ENCODE measurements at places on chromosomes 4 and X. TPM values are rescaled to one million over a fixed set of nuclear protein-coding genes. Genes with fewer than 3 reads are reported as not detected.

The GSPT2 gene
- total RNA-seq = 19.2 TPM

The POLN gene
- total RNA-seq = 4.3 TPM

The APBB2 gene
- 18.6 TPM for total RNA-seq

The CYLC1 gene
- total RNA-seq = not detected

The ENPEP gene
- total RNA-seq = 8.6 TPM

The PCSK1N gene
- 109 TPM for total RNA-seq

The MTTP gene
- total RNA-seq = 54.4 TPM

The STARD8 gene
- 9.9 TPM for total RNA-seq

The GABRB1 gene
- total RNA-seq = 1.9 TPM

The CASP6 gene
- total RNA-seq = 41.9 TPM

The GPAT3 gene
- 53.7 TPM for total RNA-seq

The KLKB1 gene
- total RNA-seq = 0.24 TPM

The SPON2 gene
- 8.8 TPM for total RNA-seq

The GSX2 gene
- total RNA-seq = 5.6 TPM

The GPC3 gene
- 628 TPM for total RNA-seq

The SOWAHB gene
- total RNA-seq = 8.4 TPM

The RGS12 gene
- total RNA-seq = 67.5 TPM

The RAB40AL gene
- total RNA-seq = 0.63 TPM

The HELT gene
- not detected for total RNA-seq

The S100P gene
- total RNA-seq = 80.8 TPM

The CYBB gene
- 0.17 TPM for total RNA-seq

The SLC10A7 gene
- 16.1 TPM for total RNA-seq

The TLR8 gene
- not detected for total RNA-seq

The HTT-AS gene
- total RNA-seq = not detected
